ENCODE measurements at places on chromosomes 3 and 15.

GRCh38 chr3:130661140-130661891, 85.3 kb downstream of the PIK3R4 start:
- no peak for DNase-seq

- DNase-seq, result no peak
Measured at GRCh38 chr15:72782274-72783003, 1.1 kb downstream of the ADPGK start.

GRCh38 chr15:57481038-57481705, 104.9 kb downstream of the CGNL1 start:
- DNase-seq, result no peak

- DNase-seq, result peak; percentile 57
Measured at GRCh38 chr3:44712455-44713075, at the start of gene ZNF502. Gene ZNF502 (plus strand): TSS chr3:44712660. CDS start chr3:44720262, 7,602 bp downstream.

GRCh38 chr3:168596175-168596823, 500.6 kb upstream of the GOLIM4 start:
- DNase-seq, result no peak

GRCh38 chr15:96264351-96264798, 66.1 kb upstream of the NR2F2 start:
- DNase-seq, result no peak

- no peak for DNase-seq
Measured at GRCh38 chr15:50698101-50698500, 11.5 kb upstream of the TRPM7 start.

DNA sequence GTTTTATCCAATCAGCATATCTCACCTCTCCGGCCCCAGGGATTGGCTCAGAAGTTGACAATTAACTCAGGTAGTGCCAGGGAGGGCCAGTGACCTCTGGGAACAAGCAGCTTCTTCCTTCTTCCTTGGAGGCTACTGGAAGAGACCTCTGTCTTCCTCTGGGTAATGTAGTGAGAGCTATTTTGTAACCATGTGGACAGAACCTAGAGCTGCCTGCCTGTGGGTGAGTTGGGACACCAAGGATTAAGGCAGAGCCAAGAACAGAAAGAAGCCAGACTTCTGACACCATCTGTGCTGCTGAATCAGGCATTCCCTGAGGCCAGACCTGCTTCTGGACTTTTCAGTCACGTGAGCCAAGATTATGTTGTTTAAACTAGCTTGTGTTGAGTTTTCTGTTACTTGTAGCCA, 5.9 kb upstream of the NDUFAF1 start:
- DNase-seq, result no peak

DNA sequence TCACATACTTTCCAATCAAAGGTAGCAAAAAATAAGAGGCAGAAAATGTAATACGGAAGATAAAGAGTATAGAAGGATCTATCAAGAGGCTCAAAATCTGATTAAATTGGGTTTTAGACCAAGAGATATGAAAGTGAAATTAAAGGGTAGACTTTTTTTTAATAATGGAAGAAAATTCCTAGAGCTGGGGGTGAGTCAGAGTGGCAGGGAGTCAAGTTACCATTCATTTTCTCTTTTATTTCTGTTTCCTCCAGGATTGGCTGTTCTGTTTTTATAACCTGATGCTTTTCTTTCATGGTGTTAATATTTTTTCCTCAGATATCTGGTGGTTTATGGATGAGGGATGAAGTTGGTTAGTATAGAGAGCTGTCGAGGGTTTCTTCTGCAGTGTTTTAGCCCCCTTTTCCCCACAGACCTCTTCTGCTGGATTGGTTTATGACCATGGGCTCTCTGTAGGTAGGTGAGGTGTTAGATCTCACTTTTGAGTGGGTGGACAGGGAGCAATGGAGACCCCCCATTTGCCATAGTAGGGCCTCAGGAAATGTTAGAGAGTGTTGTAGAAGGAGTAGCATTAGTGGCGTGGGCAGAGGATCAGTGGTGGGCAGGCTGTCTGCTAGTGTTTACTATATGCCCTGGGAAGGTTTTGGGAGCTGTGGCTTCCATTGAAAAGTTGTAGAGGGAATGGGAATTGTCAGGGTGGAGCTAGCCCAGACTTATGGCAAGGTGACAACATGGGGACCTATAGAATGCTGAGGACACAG, 201.6 kb upstream of the GOLGA6L4 start:
- no peak for DNase-seq

DNA sequence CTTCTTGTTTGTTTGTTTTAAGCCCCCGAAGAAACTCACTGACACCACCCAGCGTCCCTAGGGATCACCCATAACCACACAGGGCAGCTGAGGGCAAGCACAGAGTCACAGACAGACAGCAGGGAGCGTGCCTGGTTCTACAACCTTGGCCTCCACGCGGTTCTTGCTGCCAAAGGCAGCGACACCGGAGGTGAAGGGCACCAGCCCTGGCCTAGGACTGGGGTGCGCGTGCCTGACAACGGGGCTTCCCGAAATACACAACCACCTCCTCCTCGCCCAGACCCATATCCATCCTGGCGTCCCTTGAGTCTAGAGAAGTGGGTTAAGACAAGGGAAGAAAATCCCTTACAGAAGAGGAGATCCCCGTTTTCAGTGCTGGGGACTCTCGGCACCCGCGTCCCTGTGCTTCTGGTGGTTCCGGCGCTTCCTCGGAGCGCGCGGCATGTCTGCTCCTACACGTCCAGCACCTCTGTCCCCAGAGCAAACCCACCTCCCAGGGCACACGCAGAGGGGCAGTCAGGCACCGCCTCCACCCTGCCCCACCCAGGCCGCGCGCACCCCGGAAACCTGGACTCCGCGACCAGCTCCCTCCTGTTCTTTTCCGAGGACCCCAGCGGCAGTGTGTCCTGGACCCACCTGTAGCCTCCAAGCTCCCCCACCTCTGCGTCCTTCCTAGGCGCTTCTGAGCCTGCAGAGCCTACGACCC, 911 bp downstream of the RFTN1 start:
- peak; percentile 74 for DNase-seq

- DNase-seq, result no peak
Measured at GRCh38 chr3:52068730-52069129, 12.4 kb upstream of the DUSP7 start.

GRCh38 chr3:57109437-57110199, 49.2 kb downstream of the SPATA12 start:
- DNase-seq, result no peak

DNA sequence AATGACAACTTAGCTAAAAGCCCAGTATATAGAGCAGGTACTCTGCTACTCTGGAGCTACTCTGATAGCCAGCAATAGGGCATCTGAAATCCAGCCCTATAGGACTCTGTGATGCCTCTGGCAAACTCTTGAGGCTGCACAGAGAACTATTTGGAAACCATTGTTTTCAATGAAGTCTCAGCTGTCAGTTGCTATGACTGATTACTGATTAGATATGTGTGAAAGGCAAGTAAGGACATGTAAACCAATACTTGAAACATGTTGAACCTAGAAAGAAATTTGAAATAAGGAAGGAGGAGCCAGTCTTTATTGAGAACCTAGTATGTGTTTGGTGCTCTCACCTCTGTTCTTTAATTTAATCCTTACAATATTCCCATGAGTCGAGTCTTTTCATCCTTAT, 40.2 kb upstream of the CRTC3 start:
- no peak for DNase-seq

- no peak for DNase-seq
Measured at GRCh38 chr3:9750556-9751411, 1.0 kb downstream of the OGG1 start.

DNA sequence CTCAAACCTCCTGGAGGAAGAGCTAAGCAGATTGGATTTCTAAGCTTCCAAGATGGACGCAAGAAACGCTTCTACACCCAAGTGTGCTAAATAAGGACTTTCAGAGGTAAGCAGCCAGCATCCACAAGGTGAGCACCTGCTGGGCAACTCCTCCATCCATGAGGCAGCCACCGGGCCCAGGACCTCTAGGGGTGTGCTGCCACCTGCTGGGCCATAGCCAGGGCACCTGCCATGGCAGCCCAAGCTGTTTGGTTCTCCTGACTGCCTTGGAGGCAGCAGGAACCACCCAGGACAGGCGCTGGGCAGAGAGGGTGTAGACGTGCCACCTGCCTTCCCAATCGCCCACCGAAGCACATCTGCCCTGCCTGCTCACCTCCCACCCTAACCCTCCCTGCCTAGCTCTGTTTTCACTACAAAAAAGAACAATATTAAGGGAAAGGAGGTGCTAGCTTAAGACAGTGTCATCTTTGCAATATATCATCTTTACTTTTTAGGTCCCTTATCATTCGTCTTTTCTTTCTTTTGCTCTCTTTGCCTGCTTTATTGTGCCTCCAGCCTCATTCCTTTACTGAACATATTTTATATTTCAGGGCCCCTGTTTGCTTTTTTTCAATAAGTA, 12.9 kb downstream of the C15orf62 start:
- peak; percentile 82 for DNase-seq

GRCh38 chr3:54427941-54428871, 305.9 kb downstream of the CACNA2D3 start:
- DNase-seq, result peak; percentile 11

DNA sequence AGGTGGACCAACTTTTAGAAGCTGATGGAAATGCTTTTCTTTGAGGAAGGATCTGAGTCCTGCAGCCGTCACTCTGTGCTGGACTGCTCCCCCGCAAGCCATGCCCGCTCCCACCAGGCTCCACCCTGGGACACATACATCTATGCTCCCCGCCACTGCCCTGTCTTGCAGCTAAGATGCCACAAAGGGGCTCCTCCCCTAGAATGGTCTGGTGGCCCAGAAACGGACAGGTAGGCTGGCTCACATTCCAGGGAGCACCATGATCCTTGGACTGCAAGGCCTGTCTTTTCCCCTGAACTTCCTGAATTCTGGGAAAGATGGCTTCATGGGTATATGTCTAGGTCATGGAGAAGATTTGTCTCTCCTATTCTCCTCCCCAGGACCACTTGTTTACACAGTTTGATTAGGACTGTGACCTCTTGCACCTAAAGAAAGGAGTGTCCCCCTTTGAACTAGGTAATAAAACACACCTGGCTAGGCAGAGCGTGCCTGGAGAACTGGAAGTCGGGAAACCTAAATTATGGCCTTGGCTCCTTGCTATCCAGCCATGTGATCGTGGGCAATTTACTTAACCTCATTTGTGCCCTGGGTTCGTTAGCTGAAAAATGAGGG, 220.9 kb upstream of the BHLHE40 start:
- DNase-seq, result no peak

DNA sequence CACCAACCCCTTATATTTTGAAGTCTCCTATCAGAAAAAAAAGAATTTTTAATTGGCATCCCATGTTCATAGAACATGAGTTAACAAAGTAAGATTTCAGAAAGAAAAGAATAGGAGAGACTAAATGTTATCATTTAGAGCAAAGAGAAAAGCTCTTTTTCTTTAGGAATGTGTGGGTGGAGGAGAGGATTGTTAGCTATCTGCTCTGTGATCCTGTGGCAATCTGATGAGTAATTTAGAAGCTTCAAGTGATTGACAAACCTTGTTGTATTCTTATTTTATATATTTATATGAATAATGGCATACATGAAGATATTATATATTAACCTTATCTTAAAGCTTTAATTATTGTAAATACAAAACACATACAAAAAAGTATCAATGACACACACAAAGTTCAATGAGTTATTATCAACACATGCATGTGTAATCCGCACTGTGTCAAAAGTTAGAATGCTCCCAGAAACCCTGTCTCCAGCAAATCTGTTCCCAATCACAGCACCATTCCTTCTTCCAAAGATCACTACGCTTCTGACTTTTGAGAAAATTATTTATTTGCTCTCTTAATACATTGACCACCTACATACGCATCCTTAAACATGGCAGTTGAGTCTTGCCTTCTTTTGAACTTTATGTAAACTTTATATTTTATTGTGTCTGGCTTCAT, 907.4 kb downstream of the MCTP2 start:
- no peak for DNase-seq

Data from CD4-positive, alpha-beta T cell treated with Interleukin-1 beta for 1 hour (primary cell).